H4 (cell line): ENCODE measurements at places on chromosomes 2 and 18.
A peak's percentile ranks its signal among the peaks of the same experiment; 100 is the strongest.

- DNase-seq = no peak
These were observed 30.0 kb downstream of the MRPL35 start for GRCh38 chr2:86229221-86229620.

- DNase-seq = no peak
These were observed 37.6 kb downstream of the NXPH2 start for GRCh38 chr2:138742441-138743057.

GRCh38 chr2:108615480-108616090 is 81.3 kb downstream of the LIMS1 start:
- DNase-seq = no peak

GRCh38 chr18:39313992-39314391 is 1748.4 kb upstream of the CELF4 start:
- no peak for DNase-seq

DNA sequence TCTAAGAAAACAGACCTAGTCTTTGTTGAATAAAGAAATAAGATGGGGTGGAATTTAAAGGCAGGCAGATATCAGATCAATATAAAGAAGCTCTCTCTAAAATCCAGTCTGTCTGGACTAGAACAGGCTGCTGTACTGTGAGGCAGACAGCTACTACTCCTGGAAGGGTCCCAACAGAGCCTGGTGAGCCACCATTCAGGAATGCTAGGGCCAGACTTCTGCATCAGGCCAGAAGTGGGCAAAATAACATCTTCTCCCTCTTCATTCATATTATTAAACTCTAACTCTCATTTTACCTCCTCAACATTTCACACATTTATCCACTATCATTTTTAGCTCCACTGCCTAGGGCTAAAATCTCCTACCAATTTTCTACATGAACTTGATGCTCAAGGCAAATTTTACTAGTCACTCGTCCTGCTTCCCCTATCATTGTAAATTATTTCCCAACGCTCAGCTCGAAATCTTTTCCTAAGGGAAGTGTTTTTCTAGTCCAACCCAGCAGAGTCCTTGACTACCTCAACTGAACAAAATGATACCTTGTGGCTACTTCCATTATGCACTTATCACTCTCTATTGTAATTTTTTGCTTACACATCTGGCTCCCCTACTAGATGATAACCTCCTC is 45.2 kb upstream of the GLS start:
- peak; percentile 55 for DNase-seq

DNA sequence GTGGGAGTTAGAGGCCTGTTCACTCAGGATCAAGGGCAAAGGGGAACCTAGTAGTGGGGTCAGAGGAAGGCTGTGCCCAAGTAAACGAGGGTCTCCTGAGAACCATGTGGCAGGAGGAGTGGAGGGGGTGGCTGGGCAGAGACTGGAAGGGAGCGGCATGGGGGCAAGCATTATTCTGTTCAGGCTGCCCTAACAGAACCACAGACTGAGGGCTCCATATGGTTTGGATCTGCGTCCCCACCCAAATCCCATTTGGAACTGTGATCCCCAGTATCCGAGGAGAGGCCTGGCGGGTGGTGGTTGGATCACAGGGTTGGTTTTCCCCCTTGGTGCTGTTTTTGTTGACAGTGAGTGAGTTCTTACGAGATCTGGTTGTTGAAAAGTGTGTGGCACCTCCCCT is 287.0 kb downstream of the PHLPP1 start:
- DNase-seq = no peak

GRCh38 chr2:197993830-197994229 is 189.4 kb downstream of the PLCL1 start:
- DNase-seq = no peak

GRCh38 chr18:58432050-58432727 is 196.7 kb downstream of the ALPK2 start:
- DNase-seq = no peak

DNA sequence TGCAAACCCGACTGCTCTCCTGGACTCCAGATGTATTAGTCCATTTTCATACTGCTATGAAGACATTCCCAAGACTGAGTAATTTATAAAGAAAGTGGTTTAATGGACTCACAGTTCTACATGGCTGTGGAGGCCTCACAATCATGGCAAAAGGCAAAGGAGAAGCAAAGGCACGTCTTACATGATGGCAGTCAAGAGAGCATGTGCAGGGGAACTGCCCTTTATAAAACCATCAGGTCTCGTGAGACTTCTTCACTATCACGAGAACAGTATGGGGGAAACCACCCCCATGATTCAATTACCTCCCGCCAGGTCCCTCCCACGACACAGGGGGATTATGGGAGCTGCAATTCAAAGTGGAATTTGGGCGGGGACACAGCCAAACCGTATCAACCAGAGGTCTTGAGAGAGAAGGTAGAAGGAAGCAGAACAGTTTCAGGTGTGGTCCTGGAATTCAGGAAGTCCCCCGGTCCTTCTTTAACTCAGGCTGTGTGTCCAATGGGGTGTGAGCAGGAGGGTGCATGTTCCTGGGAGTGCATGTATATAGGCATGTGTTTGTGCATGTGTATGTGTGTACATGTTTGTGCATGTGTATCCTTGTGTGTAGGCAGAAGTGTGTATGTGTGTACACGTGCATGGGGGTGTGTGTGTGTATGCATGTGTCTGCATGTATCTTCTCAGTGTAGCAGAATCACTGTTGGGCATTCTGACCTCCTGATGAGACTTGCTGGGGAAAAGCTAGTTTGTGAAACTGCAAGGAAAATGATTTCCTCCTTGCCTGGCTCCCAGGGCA is 46.2 kb downstream of the GREB1 start:
- no peak for DNase-seq

- no peak for DNase-seq
These were observed 51.7 kb downstream of the FAM168B start for GRCh38 chr2:131041402-131042147.

DNA sequence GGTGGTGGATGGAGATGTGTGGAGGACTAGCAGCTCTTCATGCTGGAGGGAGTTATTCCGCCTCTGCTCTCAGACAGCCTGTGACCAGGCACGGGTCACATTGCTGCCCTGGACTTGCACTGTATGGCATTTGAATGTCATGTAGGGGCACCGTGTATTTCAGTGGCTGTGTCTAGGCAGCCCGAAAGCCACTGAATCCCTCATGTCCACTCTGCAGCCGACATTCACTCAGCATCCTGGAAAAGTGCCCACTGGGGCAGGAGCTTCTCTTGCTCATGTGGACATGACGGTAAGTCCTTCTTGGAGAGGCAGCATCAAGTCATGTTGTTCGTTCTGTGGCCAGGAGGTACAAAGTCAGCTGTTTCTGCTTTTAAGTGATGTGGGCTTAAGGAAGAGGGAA is 127.9 kb downstream of the SH3RF3 start:
- no peak for DNase-seq

DNA sequence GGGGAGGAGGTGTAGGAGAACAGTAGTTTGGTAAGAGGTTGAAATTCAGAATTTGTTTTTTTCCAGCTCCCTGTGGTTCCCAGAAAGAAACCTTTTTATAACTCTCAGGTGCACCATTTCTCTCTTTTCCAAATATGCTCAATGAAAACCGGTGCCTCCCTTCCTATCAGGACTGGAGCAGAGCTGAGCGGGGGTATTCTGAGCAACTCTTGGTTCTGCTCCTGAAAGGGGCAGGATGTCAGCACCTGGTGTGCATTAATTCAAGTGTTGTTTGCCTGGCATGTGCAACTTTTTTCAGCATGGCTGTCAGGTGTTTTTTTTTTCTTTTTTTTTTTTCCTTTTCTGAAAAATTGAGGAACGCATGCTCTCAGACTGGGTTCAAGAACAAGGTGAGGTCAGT is 74.1 kb downstream of the MAPK4 start:
- no peak for DNase-seq

DNA sequence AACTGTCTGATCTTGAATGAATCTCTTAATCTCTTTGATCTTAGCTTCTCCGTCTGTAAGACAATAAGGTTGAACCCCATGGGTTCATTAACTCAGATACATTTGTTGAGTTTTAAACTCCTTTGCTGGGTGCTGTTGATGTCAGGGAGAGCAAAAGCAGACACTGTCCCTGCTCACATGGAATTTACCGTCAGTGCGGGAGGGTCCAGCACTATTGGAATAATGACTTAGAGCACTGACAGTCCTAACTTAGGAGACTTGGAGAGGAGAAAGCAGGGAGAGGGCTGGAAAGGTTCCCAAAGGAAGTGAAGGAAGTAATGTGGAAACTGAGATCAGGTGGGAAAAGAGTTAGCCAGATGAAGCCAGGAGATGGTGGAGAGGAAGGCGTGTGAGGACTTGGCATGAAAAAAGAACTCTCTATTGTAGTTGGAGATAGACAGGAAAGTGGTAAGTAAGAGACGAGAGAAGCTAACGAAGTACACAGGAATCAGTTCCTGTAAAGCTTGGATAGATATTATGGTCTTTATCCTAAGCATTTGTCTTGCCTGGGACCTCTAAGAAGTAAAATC is 141.4 kb upstream of the SERTAD2 start:
- DNase-seq = no peak

DNA sequence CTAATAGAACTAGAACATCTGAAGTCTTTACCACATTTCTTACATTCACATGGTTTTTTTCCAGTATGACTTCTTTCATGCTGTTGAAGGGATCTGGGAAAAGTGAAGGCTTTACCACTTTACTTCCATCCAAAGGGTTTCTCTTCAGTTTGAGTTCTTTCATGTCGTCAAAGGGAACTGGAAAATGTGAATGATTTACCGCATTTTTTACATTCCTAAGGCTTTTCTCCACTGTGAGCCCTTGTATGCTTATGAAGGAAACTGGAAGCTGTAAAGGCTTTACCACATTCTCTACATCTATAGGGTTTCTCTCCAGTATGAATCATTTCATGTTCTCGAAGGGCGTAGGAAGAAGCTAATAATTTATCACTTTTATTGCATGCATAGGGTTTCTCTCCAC is 46.7 kb downstream of the NBEAL1 start:
- peak; percentile 10 for DNase-seq

DNA sequence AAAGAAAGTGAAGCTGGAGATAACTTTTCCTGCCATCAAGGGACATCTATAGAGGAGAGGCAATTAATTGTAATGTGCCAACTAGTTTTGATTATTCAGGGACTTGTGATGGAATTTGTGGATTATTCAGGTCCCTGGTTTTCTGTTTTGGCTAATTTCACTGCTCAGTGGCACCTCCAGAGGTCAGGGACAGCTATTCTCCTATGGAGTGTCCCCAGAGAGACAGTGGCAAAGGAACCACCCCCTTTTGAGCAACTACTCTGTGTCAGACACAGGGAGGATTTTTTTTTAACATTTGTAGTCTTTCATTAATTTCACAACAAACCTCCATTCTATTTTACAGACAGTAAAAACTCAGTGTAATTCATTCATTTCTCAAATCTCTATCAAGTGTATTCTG is 206.0 kb upstream of the SPRED2 start:
- DNase-seq = no peak

GRCh38 chr2:143193121-143193520 is 63.9 kb downstream of the ARHGAP15 start:
- no peak for DNase-seq

DNA sequence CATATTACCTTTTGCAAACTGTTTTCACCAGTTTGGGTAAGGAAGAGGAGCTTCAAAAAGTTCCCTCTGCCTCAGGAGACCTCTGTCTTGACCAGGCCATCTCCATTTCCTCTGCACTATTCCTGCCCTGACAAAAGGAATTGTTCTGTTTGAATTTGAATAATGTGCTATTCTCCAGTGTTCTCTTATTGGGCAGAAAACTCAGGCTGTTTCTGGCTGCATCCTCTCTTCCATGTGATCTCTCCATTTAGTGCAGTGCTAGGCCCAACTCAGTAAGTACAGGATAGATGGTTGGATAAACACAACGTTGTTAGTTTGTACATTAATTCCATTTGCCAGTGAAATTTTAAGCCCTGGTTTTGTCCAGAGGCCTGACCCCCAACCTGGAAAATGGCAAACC is 102.2 kb upstream of the CELF4 start:
- DNase-seq = no peak

DNA sequence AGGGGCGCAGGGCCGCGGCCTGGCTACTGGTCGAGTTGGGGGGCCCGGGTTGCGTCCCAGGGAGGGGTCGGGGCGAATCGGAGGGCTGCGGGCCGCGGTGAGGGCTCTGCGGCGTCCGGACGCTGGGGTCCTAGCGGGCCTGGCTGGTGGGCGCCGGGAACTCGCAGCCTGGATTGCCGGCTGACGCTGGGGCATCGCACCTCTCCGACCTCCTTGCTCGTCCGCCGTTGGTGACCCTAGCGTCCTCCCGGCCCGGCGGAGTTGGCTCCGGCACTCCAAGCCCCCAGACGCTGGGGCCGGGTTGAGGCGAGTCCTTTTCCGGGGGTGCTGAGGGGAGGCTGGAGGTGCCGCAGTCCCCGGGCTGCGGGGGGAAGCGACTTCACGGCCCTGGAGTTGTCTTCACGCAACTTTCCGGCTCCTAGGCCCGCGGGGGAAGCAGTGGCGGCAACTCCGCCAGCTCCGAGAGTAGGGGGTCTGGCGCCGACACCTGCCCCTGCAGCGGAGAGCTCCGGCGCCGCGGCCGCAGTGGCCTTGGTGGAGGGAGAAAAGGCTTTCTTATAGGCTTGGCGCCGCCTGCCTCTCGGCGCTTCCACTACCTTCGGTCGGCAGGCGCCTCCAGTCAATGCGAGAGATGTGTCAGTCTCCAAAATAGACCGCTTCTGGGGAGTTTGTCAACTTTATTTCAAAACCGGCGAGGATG is 70.3 kb downstream of the HAUS1 start:
- DNase-seq = no peak

- DNase-seq = no peak
These were observed 52.1 kb downstream of the NEMP2 start for GRCh38 chr2:190482451-190482850.

GRCh38 chr2:16816016-16816415 is 150.4 kb upstream of the CYRIA start:
- no peak for DNase-seq

GRCh38 chr18:9173770-9174233 is 37.2 kb downstream of the ANKRD12 start:
- no peak for DNase-seq

GRCh38 chr2:33241581-33241980 is 234.9 kb upstream of the RASGRP3 start:
- DNase-seq = peak; percentile 2

DNA sequence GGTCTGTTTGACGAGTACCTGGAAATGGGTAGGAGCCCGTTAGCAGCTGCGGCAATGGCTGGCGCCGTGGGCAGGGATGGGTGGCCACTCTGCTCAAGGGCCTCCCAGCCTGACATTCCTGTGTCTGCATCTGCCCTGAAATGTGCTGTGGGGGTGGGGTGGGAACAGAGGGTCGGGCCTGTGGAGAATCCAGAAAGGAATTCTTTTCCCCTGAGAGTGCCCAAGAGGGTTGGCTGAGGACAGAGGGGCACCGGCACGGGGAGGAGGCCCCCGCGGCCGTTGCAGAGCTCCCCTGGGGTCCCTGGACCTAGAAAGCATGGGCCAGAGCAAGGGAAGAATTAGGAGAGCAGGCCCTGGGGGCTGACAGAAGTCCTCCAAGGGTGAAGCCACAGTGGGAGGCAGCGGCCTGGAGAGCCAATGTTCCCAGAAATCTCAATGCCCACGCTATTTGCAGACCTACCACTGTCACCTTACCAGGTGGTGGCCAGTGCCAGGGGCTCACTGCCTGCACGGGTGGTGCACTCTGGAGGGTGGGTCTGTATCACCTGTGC is 27.8 kb downstream of the ANO7 start:
- DNase-seq = no peak
